NCI-H1092 treated with DMSO at 0.1 percent for 48 hours (cell line): ENCODE measurements at places on chromosomes 2 and 18.

DNA sequence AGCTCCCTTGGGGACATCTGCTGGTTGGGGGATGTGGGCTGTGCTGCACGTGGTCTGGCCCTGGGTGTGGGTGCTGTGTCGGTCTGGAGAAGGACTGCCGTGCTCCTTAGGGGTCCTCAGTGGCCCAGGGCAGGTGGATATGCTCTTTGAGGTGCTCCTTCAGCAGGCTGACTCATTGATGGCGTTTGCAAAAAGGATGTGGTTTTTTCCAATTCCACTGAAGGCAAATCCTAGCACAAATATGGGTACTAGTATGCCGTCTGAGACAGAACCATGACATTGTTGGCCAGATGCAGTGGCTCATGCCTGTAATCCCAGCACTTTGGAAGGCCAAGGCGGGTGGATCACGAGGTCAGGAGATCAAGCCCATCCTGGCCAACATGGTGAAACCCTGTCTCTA lies 3.3 kb downstream of the PPP1R7 start:
- DNase-seq, result no peak

- no peak for DNase-seq
These were observed 10.6 kb upstream of the MOCOS start for GRCh38 chr18:36176711-36177110.

- DNase-seq, result no peak
These were observed 443.7 kb upstream of the CELF4 start for GRCh38 chr18:38009320-38009719.

GRCh38 chr2:170524828-170525565 lies 190.1 kb upstream of the SP5 start:
- DNase-seq, result no peak

DNA sequence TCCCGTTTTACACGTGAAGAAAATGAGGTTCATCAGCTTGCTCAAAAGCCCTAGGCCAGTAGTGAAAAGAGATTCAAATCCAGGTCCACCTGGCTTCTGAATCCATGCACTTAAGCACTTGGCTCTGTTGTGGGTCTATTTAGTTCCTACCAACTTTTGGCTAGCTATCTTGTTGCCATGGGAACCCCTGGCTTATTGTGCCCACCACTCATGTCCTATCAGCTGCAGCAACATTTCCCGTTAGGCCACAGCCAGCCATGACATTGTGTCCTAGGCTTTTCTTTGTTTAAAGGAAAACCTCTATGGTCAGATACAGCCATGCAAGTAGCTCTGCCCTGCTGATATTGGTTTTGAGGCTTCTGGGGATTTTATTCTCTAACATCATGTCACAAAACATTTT lies 49.8 kb downstream of the PLEK start:
- DNase-seq, result peak; percentile 30

DNA sequence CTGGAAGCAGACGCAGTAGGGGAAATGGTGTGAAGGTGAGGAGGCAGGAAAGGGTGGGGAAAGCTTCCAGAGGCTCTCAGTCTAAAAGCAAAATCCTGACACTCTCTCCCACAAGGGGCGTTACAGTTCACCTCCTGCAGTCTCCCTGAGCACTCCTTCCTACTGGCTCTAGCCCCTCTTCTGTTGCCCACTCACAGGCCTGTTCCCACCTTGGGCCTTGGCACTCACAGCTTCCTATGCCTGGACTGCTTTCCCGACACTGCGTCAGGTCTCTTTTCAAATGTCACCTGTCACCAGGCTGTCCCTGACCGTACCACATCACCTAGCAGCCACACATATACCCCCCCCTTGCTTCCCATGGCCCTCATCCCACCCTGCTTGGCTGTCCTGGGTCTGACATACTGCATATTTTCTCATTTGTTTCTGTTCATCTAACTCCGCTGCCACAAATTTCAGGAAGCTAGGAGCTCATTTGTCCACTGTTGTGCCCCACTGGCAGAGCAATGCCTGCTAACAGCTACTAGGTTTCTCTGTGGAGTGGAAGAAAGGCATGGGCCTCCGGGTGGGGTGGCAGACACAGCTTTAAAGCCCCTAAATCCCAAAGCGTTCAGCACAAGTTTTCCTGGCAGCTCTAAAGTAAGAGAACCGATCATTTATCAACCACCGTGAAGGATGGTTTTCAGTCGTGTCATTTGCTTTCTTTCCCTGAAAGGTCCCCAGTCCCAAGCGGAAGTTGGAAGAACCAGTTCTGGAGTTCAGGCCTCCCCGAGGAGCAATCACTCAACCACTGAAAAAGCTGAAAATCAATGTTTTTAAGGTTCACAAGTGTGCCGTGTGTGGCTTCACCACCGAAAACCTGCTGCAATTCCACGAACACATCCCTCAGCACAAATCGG lies 118.8 kb downstream of the ZNF532 start:
- DNase-seq, result no peak

DNA sequence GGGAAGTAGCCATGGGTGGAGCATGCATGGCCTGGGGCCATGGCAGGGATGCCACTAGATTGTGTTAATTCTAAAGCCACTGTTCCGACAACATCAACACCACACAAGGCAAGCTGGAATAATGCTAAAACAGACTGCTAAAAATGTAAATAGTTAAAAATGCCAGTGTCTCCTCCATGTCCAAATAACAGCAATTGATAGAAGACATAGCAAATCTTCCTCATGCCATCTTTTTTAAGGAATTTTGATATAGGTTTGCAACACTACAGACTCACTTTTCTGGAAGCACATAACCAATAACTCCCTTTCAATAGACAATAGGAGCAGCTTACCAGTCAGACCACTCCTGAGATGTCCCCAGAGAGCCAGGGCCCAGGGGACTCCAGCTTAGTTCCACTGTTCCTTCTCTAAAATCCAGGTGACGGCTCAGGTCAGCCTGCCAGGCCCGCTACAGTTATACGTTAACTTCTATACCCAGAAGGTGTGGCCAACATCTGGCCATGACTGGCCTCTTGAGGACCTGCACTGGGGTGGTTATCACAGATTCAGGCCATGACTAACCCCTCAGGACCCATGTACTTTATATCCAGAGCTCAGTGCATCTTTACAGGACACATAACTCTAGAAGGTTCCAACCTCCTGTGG lies 20.3 kb downstream of the TUBB6 start:
- DNase-seq, result no peak

DNA sequence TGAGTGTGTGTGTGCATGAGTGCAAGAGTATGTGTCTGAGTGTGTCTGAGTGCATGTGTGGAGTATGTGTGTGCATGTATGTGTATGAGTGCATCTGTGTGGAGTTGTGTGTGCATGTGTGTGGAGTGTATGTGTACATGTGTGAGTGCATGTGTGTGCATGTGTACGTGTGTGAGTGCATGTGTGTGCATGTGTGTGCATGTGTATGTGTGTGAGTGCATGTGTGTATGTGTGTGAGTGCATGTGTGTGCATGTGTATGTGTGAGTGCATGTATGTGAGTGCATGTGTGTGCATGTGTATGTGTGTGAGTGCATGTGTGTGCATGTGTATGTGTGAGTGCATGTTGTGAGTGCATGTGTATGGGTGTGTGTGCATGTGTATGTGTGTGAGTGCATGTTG lies 23.7 kb downstream of the TOGARAM2 start:
- DNase-seq, result no peak

- DNase-seq, result no peak
These were observed 147.3 kb upstream of the SLC14A2 start for GRCh38 chr18:45467945-45468344.

DNA sequence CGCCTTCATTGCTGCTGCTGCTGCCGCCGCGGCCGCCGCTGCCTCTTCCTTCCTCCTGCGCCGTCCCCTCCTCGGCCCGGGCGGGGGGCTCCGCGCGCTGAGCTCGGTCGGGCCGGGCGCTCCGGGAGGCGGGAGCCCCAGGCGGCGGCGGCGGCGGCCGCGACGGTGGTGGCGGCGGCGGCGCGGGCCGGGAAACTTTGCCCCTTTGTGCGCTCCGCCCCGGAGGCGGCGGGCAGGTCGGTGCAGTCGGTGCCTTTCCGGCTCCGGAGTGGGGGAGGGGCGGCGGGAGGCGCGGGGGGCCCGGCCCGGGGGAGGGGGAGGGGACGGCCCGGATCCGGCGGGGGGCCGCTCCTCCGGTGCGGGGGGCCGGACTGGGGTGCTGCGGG lies 205 bp downstream of the TET3 start:
- peak; percentile 12 for DNase-seq

DNA sequence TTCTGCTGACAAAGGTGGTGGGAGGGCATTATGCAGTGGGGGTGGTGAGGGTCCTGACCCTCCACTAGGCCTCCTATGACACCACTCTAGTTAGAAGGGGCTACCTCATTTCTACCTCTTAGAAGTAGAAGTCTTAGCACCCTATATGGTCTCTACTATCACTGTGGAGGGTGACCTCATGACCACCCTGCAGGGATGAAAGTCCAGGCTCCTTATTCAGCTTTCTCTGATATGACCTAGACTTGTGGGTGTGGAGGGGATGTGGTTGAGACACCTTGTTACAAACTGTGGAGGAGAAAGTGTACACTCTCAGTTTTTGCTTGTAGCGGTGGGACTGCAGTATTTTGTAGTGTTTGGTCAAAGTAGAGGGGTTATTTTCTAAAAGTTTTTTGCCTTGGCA lies 18.6 kb downstream of the TMEM182 start:
- no peak for DNase-seq

GRCh38 chr2:4673025-4673489 lies 969.7 kb downstream of the DCDC2C start:
- no peak for DNase-seq

DNA sequence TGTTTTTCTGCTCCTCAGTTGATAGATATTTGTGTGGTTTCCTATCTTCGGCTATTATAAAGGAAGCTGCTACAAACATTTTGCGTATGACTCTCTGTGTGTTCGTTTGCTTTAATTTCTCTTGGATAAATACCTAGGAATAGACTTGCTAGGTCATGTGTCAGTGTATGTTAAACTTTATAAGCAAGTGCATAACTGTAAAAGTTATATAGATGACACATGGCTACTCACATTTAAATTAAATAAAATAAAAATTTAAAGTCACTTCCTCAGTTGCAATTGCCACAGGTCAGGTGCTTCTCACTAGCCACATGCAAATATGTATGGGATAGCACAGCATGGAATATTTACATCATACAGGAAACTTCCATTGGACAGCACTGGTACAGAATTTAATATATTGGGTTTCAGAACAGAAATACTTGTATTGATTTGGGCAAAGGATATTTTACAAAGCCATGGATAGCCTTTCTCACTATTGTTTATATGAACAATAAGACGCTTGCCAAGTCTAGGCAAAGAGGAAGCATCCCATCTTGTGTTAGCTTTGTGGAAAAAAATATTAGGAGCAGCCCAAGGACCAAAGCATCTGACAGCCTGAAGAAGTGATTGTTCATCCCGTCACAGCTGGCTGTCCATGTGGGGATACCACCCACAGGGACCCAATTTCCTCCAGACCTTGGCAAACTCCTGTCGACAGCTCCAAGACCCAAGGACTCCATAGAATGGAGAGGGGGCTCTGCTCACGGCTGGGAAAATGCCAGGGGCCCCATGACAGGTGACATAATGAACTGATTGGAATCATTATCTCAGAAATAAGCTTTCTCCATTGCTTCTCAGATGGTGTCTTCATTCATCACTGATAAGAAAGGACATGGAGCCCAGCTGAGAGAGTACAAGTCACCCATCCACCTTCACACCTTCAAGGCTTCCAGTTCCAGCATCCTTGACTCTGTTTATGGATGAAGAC lies 196.7 kb downstream of the SH3BP4 start:
- DNase-seq, result no peak

- no peak for DNase-seq
These were observed 52.6 kb downstream of the RHBDD1 start for GRCh38 chr2:226888378-226888965.

- no peak for DNase-seq
These were observed 727.6 kb upstream of the DDX18 start for GRCh38 chr2:117086943-117087250.

DNA sequence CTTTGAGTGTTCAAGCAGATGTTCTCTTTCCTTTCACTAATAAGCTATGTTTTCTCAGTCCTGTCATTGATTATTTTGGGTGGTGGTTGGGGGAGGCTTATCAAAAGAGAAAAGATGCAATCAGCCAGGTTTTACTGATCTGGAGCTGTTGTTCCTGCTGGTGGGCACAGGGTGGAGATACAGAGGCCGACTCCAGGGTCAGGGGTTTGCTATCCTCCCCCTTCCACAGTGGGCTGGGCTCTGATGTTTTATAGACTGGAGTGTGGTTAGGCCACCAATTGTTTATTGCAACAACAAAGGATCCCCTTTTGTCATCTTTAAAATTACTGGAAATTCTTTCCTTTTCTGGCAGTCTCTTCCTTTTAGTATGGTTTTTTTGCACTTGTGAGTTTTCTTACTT lies 120.5 kb downstream of the TANC1 start:
- no peak for DNase-seq

DNA sequence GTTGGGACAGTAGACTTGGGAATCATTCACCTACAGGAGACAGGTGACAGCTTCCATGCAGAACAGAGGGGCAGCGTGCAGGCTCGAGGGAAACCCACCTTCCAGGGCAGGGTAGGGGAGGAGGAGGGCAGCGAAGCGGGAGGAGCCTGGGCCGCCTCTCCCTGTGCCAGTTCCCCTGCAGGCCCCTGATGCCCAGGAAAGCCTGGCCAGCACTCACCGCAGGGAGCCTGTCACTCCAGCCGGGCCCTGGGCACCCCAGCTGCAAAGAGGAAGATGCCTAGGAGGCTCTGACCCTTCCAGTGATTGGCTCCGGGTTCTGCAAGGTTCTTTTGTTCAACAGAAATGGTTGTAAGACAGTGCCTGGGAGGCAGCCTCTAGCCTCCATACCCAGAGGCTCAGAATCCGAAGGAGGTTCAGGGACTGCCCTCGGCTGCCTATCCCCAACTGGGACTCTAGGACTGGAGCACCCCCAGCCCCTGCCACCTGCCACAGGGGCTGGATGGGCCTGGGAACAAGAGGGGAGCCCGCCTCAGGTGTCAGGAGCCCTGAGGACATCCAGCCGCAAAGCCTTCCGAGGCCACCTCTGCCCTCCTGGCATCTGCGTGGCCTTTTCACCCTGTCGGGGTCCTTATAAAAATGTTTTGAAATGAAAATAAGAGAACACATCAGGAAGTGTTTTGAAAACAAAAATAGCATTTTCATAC lies 103.2 kb downstream of the PTGR3 start:
- DNase-seq, result no peak

GRCh38 chr2:11540148-11540995 lies 6.5 kb downstream of the GREB1 start:
- peak; percentile 95 for DNase-seq

GRCh38 chr2:143574069-143574468 lies 444.9 kb downstream of the ARHGAP15 start:
- no peak for DNase-seq

DNA sequence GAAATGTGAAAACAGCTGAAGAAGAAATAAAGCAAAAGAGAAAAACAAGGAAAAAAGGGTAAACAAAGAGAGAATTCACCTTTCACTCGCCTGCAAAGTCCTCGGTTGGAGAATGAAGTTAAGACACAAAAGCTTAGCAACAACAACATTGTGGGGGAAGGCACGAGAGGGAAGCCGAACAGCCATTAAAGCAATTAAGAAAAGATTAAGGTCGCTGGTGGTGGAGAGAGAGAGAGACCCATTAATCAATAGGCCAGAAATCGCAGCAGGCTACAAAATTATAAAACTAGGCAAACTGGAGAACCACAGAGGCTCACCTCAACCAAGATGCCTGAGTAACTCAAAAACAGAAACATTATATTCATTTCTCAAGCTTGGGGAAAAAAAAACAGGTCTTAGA lies 120.0 kb upstream of the SIX3 start:
- no peak for DNase-seq

GRCh38 chr2:174436351-174436750 lies 40.8 kb downstream of the SCRN3 start:
- DNase-seq, result no peak

GRCh38 chr2:85838181-85838580 lies 50.6 kb downstream of the ST3GAL5 start:
- no peak for DNase-seq

- DNase-seq, result peak; percentile 6
These were observed 8.0 kb upstream of the D2HGDH start for GRCh38 chr2:241726459-241726858.
